Activated CD4-positive, alpha-beta T cell treated with anti-CD3 and anti-CD28 coated beads, Interleukin-2, Interleukin-6, amounts not matched to agents 100 ng/mL and 50 ng/mL, durations not matched to agents 16 hours and 8 hours (primary cell): ENCODE measurements at places on chromosomes 5 and 9.

- peak; percentile 90 for DNase-seq
Observed at GRCh38 chr9:112037281-112038016, 137.6 kb downstream of the SUSD1 start.

DNA sequence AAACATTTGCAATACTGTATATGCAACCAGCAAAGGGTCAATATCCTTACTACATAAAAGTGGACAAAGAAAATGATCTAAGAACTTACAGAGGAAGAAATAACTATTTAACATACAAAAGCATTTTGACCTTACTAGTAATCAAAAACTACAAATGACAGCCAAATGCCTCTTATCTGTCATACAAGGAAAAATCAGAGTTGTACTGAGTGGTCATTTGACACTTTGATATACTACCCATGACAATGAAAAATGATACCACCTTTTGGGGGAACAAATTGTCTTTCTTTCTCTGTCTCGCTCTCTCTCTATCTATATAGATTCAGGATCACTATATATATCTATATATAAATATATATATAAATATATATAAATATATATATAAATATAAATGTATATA, 50.4 kb upstream of the ZSWIM6 start:
- DNase-seq: no peak

- no peak for DNase-seq
Observed at GRCh38 chr9:125810161-125810560, 63.0 kb downstream of the PBX3 start.

DNA sequence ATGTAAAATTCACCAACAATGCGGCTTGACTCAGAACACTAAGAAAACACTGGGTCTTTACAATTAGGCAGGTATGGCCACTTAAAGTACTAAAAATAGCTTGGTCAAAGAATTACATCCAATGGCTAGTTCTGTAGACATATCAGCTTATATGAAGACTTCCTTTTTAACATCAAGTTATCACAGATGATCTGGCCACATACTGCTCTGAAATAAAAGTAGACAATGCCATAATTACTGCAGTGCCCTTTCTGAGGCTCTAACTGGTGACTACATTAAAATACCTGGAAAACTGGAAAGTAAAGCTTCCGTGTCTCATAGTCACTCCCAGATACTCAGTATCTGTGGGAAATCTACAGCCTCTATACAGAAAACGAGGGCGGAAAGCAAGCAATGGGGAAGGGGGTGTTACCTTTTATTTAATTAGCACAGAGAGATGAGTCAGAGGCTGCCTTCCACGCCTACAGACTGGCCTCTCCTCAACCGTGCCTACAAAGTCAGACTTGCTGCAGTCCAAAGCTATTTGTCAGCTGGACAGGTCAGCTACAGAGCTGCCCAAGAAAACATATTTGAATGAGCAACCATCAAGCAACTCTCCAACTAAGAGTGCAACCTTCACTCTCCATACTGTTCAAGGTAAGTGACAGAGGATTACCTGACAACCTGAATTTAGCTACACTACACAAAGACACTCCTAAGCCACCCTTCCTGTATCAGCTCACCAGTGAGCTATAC, 8.7 kb downstream of the SERINC5 start:
- DNase-seq: peak; percentile 64

GRCh38 chr5:114223866-114224265, 138.0 kb upstream of the KCNN2 start:
- DNase-seq: peak; percentile 7

DNA sequence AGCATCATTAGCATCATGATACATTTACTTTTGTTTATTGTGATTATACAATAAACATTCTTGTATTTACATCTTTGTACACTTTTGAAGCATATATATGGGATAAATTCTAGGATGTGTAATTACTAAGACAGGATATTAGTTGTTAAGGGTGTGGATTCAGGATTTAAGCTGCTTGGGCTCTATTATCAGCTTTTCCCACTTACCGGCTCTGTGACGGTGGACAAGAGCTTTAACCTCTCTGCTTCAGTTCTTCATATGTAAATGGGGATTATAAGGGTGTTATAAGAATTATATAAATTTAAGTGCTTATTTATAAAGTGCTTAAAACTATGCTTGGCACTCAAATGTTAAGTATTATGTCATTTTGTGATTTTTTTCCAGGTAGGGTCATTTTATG, 131.1 kb downstream of the FER start:
- no peak for DNase-seq

- no peak for DNase-seq
Observed at GRCh38 chr9:131446276-131446675, 52.4 kb downstream of the PRRC2B start.

DNA sequence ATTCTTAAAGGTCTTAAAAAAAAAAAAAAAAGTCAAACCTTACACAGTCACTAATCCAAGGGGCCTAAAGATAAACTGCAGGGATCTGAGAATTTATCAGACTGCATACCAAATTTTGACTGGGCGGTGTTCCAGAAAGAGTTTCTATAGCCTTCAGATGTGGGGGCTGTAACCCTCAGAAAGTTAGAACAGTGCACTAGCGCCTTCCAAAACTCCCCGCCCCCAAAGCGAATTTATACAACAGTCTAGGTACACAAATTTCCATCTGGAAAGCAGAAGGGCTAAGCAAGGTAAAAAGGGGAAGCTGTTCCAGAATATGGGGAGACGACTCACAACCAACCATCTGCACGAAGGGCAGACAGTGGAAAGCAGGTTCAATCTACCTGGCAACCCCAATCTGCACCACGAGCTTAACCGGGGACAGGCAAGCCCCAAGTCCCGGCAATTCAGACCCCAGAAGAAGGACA, 813 bp downstream of the ERMP1 start:
- DNase-seq: no peak

DNA sequence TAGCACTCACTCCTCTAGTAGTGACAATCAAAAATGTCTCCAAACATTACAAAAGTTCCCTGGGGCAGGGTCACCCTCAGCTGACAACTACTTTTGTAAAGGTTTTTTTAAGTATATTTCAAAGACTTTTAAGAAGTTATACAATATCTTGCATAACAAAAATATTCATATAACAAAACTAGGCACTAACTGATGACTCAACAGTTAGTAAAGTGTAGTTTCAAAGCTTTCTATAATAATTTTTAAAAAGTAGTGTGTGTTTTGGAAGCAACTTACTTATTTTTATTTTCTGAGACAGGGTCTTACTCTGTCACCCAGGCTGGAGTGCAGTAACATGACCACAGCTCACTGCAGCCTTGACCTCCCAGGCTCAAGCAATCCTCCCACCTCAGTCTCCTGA, 84.9 kb downstream of the BAAT start:
- DNase-seq: no peak

DNA sequence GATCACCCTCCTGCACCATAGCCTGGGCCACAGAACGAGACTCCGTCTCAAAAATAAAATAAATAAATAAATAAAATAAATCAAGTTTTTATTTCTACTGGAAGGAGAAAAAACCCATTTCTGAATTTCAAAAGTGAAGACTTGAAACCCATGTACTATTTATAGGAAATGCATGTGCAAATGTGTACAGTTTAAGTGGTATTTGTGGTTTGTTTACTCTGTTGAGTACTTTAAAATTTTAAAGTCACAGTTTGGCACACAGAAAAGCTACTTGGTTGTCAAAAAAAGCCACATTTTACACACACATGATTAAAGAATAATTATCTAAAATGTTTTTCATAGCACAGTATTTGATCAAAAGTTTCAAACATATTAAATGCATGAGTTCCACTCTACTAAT, 43.6 kb downstream of the NR3C1 start:
- DNase-seq: no peak

GRCh38 chr5:154202379-154203260, 12.1 kb downstream of the GALNT10 start:
- peak; percentile 66 for DNase-seq

DNA sequence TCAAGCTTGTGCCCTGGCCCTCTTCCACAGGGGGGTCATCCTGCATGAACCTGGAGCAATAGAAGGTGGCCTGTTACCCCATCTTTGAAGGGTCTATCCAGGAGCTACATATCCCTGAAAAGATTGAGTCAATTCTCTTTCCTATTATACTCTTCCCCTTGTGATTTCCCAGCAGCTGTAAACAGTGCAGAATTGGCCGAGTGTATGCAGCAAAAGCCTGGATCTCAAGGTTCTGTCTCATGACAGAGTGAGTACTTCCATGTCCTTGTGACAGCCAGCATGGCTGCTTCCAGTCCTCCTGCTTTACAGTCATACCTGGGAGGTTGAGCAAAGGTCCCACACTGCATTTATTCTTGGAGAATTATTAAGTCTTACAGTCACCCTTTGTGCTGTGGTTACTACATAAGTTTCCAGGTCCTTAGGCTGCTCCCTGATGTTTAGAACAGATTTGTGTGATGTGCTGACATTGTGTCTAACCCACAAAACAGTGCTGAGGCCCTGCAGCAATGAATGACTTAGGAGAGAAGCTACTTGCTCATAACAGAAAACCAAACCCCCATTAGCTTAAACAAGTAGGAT, 67.5 kb downstream of the NREP start:
- DNase-seq: no peak

- DNase-seq: no peak
Observed at GRCh38 chr5:80208381-80208780, 47.5 kb downstream of the SERINC5 start.

GRCh38 chr9:21053851-21054250, 22.4 kb upstream of the HACD4 start:
- DNase-seq: no peak

DNA sequence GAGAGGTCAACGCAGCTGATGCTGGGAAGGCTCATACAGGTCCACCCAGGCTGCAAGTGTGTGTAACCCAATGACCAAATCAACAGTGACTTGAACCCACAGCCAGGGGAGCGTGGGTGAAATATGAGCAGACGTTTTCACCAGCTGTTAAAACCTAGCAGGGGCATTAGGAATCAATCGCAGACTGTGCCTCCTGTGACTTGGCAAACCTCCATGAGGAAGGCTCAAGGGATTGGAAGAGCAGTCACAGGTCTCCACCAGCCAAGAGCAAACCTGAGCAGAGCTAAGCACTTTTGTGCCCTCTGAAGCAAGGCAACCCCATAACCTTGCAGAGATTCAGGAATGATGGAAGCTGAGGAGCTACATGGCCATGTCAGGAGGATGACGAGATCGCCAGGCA, 25.5 kb downstream of the INSYN2B start:
- DNase-seq: no peak

- peak; percentile 44 for DNase-seq
Observed at GRCh38 chr5:141100243-141100805, at the start of gene PCDHB3. PCDHB3 (plus strand) TSS chr5:141100473; CDS start chr5:141100650, 177 bp downstream.

DNA sequence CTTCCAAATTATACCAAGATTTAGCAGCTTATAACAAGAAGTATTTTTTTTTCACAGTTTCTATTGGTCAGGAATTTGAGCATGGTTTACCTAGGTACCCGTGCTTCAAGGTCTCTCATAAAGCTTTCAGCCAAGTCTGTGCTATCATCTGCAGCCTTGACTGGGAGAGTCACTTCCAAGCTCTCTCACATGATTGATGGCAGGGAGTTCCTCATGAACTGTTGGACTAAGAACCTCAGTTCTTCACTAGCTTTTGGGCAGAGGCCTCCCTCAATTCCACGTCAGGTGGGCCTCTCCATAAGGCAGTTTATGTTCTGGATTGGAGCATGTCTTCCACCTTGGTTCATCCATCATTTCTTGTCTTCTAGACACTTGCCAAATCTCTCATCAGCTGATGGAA, 39.9 kb upstream of the APC start:
- no peak for DNase-seq

GRCh38 chr5:100186181-100186580, 349.0 kb upstream of the FAM174A start:
- no peak for DNase-seq

GRCh38 chr5:76716456-76717157, 681 bp downstream of the F2R start:
- peak; percentile 48 for DNase-seq

DNA sequence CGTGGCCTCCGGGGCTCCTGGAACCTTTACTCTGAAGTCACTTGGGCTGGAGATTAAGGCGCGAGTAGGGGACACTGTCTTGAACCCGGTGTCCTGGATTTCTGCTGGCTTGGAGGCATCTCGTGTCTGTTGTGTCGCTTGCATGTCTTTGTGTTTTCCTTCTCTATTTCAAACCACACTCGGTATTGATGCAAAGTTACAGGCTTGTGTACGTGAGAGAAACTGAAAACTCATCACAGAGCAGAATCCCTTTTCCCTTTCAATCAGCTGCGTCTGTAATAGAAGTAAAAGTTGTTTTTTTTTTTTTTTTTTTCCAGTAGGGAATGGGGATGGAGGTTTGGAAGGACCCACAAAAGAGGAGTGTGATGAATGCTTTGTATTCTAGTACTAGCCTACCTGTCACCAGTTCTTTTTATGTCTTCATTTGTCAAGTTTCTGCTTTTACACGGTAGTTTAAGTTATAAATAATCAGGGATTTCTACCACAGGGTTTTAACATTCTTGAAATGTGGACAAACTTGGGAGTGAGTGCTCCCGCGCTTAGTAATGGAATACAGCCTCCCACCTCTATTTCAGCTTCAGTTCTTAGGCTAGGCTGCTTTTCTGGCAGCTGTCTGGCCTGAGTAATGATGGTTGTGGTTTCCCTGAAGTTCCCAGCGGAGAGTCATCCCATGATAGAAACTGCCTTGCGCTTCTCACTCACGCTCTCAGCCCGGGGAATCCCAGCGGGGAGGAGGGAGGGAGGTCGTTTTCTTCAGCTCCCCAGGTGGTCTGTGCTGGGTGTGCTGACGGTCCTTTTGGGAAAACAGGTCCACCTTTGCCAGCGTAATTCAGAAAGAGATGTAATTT, 763 bp downstream of the TJP2 start:
- peak; percentile 83 for DNase-seq

DNA sequence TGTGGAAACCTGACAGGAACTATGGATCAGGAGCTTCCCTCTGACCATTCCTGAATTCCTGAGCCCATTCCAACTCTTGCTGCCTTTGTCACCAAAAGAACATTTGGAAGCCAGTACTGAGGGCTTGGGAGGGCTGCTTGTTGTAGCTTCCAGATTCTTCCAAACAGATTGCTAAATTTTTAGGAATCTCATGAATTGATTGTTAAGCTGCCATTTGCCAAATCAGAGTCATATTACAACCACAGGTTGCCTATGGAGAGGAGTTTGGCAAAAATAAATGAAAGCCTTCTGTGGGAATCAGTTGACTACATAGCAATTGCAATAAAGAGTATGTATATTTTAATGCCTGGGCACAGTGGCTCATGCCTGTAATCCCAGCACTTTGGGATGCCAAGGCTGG, 39.2 kb upstream of the SLC28A3 start:
- no peak for DNase-seq

DNA sequence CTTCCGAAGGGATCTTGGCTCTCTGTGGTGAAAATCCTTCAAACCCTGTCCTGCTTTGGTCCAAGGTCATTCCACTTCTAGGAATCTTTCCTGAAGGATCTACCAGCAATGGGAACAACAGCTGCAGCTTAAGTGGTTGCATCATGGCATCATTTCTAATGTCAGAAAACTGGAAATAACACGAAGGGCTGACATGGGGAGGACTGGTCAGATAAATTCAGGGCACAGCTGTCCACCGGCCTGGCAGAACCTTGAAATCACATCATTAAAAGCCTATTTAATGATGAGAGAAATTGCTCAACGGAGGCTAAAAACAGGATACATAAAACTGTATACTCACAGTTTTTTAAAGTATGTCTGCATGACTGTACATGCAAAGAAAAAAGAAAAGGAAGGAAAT, 28.3 kb downstream of the OLFML2A start:
- no peak for DNase-seq

- DNase-seq: no peak
Observed at GRCh38 chr5:59445741-59446140, 447.8 kb downstream of the PDE4D start.

GRCh38 chr9:68668127-68668526, 36.9 kb upstream of the PIP5K1B start:
- no peak for DNase-seq
